ENCODE measurements at places on chromosomes 7 and 10.

- no peak for DNase-seq
These were observed 105.8 kb downstream of the BAMBI start for GRCh38 chr10:28783087-28783486.

GRCh38 chr10:124062390-124062789, 31.0 kb downstream of the CHST15 start:
- DNase-seq: no peak

- no peak for DNase-seq
These were observed 62.8 kb downstream of the FIGNL1 start for GRCh38 chr7:50387351-50387750.

DNA sequence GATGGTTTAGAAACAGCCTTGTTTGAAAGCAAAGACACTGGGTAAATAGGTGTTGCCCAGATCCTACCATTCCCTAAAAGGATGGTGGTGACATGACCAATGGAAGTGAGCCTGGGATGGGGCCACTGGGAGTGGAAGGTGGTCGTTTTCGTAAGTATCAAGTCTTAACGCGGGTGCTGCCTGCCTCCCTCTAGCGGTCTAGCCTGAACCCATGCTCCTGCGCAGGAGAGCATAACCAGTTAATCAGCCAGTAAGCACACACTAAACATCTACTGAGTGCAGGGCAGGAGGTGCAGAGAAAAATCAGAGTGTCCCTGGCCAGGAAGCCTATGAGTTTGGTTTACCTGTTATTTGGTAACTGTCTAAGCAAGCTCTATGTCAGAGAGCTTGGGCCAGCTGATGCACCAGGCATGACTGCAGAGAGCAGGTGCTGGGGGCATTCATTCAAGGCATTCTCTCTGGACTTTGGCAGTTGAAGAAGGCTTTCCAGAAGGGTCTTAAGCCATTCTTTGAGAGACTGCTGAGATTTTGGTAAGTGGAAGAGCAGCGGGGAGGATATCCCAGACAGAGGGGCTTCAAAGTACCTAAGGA, 930 bp downstream of the GARIN1A start:
- DNase-seq: no peak

DNA sequence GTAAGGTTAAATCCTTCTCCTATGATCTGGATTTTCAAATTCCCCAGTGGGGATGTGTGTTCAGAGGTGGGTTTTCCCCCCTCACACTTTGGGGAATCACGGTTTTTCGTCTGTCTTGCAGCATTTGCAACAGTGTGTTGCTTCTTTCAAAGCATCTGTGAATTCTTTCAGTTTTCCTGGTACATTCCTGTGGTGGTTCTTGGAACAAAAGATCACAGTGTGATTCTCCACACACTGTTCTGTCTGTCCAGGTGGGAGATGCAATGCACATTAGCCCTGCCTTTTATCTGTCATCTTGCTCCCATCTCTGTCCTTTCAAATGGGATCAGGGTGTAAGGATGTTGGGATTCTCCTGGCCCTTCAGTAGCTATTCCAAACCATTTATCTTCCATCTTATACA, 11.8 kb downstream of the AGK start:
- no peak for DNase-seq
